ENCODE measurements at places on chromosomes 12 and 14.

DNA sequence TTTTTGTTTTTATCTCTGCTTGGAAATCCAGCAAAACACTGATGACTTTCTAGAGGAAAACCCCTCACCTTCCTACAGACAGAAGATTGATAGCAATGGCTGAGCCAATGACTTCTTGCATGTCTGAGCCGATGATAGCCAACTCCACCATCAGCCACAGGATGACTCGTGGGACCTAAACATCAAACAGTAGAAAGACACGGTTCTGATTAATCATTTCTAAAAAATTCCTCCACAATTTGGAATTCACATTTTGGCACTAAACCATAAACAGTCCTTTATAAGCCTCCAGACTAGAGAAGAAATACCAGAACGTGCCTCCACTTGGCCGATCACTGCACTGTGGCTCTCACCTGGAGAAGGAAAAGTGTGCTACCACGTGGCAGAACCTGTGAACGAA is 25.9 kb downstream of the SLC11A2 start:
- no peak for DNase-seq

- no peak for DNase-seq
These were observed 3.2 kb upstream of the COX8C start for GRCh38 chr14:93343797-93344196.

DNA sequence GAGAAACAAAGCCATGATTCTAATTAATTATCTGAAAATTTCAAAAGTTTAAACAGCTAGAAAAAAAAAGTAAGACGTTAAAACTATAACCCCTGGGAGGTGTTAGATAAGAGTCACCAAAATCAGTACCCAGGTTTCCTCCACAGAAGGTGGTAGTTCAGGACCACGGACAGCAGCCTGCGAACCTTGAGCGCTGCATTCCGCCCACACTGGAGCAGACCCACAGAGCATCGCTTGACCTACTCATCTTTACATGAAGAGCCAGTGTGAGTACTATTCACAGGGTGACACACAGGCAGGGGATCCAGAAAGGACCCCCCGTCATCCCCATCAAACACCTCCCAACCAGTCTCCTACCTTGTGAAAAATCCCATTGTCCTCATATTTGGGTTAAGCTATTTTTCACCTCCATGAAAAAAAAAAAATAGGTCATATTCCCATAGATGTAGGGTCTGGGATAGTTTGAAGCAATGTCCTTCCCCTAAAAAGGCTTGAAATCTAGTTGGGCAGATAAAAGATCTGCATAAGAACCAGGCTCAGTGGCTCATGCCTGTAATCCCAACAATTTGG is 8.8 kb upstream of the CHGA start:
- DNase-seq = no peak

DNA sequence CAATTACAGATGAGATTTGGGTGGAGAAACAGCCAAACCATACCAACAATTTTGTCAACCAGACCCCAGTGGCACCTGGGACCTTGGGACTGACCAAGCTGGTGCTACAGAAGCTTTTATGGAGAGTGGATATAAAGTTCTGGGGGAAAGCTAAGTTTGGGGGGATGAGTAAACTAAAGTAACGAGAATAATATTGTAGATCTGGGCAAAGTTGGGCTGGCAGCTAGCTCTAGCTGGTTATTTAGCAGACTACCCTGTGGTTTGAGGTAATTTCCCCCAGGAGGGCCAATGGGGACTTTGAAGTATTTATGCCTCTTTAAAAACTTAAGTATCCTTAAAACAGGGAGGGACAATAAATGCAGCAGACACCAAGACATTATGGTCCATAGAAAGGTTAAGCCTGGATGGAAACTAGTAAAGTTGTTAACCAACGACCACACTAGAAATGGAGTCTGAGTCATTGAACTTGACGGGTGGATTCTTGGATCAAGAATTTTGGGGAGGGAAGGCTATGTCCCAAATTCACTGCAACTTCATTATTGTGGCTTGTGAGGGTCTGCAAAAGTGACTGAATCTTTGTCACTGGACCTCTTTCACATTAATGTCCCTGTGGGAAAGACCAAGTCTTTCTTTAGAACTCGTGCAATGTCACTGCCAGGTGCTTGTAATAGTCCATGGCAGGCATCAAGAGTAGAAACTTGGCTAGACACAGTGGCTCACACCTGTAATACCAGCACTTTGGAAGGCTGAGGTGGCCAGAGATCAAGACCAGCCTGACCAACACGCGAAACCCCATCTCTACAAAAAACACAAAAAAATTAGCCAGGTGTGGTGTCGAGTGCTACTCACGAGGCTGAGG is 48.5 kb upstream of the OR5AU1 start:
- no peak for DNase-seq

DNA sequence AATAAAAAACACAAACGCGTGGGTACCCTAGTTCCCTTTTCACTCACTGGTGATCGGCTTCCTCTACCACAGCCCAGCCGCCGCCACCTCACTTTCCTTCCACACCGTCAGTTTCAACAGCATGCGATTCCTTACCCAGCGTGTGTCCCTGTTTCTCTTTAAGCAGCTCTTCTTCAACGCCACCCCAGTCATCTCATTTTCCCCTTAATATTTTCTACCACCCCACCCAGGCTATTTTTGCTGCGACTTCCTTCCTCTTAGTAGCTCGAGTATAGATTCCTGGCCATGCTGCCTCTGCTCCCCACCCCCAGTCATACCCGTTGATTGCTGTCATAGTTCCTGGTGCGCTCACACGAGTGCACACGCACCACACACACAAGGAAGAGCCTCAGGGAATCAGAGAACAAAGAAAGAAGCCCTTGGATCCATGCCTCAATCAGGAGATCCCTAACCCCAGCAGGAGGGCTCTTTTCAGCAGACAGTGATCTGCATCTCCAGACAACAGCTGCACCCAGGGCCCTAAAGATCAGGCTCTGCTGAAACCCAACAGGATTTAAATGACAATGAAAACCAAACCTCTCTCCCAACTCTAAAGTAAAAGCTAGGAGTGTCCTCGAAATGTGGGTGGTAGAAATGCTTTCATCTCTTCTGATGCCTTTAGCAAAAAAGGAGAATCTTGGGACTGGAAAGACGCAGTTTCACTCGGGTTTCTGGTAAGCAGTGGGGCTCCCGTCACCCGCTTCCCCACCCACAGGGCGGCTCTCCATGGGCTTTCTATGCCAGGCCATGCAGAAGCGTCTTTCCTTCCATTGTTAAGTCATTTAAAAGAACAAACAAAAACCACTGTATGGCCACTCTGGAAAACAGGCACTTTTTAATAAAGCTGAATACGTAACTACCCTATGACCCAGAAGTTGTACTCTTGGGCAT is 23.8 kb downstream of the VPS37B start:
- no peak for DNase-seq

- DNase-seq = no peak
These were observed 31.8 kb upstream of the G2E3 start for GRCh38 chr14:30527196-30527595.

DNA sequence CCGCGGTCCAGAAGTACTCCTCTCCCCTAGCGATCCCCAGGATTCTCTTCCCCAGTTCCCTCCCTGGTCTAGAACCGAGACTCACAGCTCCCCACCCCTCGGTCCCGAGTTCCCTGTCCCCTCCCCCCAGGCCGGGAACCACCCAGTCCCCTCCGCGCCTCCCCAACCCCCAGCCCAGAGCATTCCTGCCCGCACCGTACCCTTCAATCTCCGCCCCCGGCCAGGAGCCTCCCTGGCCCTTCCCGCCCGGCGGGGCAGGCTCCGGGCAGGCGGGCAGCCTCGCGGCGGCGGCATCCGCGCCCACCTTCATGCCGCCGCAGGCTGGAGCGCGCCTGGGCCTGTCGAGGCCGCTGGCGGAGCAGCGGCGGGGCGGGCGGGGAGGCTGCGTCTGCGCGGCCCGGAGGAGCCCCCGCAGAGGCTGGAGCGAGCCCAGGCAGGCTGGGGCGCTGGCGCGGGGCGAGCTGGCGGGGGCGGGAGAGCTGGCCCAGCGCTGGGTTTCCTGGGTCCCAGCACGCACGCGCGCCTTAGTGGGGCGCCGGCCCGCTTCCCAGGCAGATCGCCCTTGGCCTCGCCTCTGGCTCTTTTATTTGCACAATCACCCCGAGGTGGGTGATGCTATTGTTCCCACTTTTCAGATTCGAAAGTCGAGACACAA is 22.2 kb upstream of the GPR132 start:
- DNase-seq = no peak

- no peak for DNase-seq
These were observed 2.2 kb downstream of the ANKRD33 start for GRCh38 chr12:51890133-51890464.

DNA sequence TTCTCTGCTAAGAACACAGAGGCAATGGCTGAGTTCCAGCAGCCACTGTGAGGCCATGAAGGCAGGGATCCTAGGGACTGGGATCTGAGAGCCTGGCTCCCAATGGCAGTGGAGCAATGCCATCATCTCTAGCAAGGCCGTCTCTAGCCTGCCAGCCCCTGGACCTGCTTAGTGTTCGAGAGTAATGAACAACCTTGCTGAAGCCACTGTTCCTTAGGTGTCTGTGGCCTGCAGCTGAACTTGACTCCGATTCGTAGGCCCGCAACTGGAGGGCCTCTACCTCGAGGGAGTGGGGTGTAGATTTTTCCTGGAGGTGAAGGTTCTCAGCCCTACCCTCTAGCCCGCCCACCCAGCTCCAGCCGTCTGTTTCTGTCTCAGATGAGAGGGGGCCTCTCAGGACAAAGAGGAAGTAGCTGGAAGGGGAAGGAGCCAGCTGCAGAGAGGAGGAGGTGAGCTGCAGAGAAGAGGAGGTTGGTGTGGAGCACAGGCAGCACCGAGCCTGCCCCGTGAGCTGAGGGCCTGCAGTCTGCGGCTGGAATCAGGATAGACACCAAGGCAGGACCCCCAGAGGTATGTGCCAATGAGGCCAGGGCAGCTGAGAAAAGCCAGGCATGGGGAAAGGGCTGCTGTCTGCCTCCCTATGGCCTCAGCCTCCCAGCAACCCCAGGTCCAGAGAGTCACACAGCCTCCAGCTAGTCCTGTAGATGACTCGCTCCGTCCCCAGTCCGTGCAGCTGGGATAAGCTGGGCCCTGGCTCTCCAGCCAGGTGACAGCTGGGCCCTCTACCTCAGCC is at the start of gene PLD4:
Gene PLD4, plus strand, starts transcription at position 459 of the 793 bp plus-strand sequence. CDS start 2,262 bp downstream, outside the sequence.
- DNase-seq = no peak

DNA sequence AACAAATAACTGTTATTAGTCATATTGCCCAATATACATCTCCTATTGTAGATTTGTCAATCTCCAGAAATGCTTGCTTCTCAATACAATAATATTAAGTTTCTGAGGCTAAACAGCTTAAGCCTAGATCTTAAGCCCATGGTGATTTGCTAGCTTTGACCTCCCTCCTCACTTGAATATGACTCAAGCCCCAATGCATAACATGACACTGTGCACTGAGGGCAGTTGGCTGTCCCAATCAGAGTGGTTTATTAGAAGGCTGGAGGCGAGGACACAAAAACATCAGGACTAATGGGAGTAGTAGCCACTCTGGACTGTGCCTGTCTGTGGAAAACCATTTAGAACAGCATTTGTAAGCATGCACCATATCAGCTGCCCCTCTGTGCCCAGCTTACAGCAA is 81.1 kb upstream of the GTF2A1 start:
- DNase-seq = no peak

- DNase-seq = no peak
These were observed 241.0 kb upstream of the TBX3 start for GRCh38 chr12:114924946-114925475.

DNA sequence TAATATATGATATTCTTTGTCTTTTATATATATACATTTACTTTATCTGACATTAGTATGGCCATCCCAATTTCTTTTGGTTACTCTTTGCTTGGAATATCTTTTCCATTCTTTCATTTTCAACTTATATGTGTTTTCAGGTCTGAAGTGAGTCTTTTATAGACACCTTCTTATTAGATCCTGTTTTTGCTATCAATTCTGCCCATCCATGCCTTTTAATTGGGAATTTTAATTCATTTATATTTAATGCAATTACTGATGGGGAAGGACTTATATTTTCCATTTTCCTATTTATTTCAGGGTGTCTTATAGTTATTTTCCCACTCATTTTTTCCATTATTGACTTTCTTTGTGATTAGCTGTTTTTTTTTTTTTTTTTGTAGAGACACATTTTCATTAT is 43.4 kb downstream of the GABARAPL1 start:
- no peak for DNase-seq

DNA sequence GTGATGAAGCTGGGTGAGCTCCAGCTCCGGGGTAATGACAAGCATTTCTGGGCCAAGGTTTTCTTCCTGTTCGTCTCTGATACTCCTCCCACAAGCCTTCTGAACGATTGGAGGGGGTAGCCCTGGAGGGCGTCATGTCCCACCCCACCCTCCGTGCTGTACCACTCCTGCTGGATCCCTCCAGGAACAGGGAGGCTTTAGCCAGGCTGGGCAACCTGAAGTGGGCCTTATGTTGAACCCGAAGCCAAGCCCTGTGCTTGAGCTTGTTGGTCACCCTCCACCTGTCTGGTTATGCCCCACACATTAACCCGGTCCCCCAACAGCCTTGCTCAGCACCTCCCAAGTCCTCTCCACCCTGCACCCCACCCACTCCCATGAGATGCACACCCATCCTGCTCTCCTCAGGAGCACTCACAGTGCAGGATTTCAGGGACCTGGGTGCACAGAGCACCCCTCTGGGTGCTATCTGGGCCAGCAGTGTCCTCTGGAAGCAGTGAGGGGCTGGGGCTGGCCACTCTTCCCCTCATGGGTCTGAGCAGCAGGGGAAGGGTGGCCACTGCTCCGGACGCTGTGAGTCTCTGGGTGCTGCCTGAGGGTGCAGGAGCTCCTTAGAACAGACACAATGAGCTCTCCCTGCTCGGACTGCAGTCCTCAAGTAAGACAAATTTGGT is 6.8 kb upstream of the KRT83 start:
- no peak for DNase-seq

DNA sequence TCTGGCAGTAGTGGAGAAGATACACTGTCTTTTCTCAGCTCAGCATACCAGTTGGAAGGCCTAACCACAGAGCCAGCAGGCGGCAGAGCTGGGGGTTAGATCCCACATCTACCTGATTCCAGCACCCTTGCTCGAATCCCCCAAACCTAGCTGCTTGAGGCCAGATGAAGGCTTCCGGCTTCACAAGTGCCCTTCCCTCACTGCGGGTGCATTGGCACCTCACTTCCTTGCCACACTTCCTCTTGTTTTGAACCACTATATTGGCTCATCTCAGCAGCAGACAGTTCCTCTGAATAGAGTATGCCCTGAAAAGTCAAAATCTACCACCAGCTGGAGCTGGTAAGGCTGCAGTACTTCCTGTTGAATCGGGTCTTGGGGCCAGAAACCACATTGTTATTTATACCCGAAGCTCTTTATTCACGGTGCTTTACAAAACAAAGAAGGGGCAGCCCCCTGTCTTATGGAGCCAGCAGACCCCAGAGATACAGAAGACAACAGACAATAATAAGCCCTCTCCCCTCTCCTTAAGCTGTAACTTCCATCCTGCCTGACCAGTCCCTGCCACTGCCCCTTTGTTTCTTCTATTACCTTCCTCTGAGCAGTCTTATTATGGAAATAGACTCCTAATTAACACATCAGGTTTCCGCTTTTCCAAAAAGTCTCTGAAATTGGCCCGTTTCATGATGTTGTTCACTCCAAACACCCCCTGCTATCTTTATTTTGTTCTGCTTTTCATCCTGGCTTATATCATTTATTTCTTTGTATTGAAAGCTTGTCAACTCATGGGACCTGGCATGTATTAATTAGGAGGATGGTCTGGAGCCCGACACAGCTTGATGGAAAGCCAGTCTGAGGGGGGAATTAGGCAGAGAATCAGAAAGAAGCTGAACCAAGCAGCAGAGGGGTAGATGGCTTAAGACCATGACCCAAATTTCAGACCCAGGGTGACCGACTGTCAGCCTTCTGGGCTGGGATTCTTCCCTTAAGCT is 233.5 kb downstream of the EFCAB11 start:
- DNase-seq = peak; percentile 47

GRCh38 chr12:5817246-5817645 is 127.8 kb downstream of the ANO2 start:
- DNase-seq = no peak

GRCh38 chr12:122743895-122744525 is 8.6 kb upstream of the DENR start:
- DNase-seq = no peak

Measured in stimulated activated CD8-positive, alpha-beta memory T cell treated with anti-CD3 and anti-CD28 coated beads, Interleukin-4, amount 100 ng/mL, for 4 hours (primary cell).